ENCODE measurements at places on chromosomes 11 and 22.

- no peak for DNase-seq
Measured at GRCh38 chr11:23590596-23591308, 730.5 kb upstream of the CCDC179 start.

GRCh38 chr11:66713746-66714480 lies 15.1 kb downstream of the SPTBN2 start:
- DNase-seq: no peak

DNA sequence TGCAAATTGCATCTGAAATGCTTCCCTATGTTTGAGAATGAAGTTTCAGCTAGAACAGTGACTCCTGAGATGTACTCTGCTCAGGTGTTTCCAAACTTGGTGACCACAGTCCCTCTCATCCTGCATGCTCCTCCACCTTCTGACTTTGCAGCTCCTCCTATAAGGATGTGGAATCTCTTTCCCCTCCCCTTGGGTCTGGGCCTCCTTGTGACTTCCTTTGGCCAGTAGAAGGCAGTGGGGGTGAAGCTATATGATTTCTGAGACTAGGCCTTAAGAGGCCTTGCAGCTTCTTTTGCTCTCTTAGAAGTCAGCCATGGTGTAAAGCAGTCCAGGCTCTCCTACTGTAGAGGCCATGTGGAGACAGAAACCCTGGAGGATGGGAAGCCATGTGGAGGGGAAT lies 50.7 kb downstream of the CSF2RB start:
- no peak for DNase-seq

DNA sequence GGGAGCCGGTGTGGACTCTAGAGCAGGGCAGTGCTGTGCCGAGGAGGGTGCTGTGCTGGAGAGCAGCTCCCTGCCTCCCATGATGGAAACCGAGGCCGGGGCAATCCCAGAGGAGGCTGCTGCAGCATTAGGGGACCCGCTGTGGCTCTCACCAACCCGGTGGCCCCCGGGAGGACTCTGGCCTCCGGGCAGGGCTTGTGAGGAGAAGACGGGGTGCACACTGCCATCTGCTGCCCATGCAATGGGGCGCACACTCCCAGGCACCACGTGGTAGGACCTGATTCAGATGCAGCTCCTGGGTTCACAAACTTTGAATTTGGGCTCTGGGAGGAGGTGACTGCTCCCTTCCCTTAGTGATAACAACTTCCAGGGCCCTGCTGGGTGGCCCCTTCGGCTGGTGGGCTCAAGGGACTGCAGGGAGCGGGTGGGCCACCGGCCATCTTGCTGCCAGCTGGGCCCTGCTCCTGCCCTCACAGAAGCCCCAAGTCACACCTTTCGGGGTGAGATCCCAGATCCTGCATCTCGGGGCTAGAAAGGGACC lies 93.8 kb upstream of the FGF3 start:
- no peak for DNase-seq

- no peak for DNase-seq
Measured at GRCh38 chr11:33696411-33696810, 4.2 kb downstream of the C11orf91 start.

- DNase-seq: peak; percentile 16
Measured at GRCh38 chr11:104163100-104164027, 583 bp downstream of the PDGFD start.

- no peak for DNase-seq
Measured at GRCh38 chr22:26286091-26286820, 117.0 kb downstream of the SEZ6L start.

DNA sequence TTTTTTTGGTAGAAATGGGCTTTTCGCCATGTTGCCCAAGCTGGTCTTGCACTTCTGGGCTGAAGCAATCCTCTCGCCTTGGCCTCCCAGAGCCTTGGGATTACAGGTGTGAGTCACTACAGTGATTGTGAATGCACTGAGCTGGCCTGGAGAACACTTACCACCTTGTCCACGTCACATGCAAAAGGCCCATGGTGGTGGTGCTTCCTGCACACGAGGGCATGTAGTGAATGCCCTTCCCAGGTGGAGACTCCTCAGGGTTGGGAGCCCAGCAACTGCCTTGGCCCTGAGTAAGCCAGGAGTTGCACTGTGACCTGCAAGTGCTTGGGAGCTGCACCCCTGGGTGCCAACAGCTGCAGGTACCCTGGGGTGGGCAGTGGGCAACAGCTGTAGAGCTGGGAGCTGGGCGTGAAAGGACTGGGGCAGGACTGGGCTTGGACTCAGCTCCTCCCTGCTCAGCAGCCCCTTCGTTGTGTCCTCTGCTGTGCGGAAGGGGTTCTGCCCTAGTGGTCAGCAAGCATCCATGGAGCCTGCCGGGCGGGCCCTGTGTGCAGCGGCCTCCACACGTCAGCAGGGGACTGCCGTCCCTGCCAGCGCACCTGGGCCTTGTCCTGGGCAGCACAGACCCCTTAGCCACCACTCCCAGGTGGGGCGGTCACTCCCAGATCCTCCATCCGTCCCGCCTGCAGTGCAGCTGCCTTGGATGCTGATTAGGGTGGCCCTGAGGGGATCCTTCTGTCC lies 9.3 kb upstream of the ADORA2A start:
- DNase-seq: no peak

- DNase-seq: peak; percentile 4
Measured at GRCh38 chr11:2655834-2656622, 43.8 kb downstream of the KCNQ1OT1 start.

- no peak for DNase-seq
Measured at GRCh38 chr11:123797114-123797513, 9.0 kb downstream of the OR6M1 start.

- DNase-seq: peak; percentile 35
Measured at GRCh38 chr22:39144101-39144767, 8.2 kb downstream of the CBX7 start.

DNA sequence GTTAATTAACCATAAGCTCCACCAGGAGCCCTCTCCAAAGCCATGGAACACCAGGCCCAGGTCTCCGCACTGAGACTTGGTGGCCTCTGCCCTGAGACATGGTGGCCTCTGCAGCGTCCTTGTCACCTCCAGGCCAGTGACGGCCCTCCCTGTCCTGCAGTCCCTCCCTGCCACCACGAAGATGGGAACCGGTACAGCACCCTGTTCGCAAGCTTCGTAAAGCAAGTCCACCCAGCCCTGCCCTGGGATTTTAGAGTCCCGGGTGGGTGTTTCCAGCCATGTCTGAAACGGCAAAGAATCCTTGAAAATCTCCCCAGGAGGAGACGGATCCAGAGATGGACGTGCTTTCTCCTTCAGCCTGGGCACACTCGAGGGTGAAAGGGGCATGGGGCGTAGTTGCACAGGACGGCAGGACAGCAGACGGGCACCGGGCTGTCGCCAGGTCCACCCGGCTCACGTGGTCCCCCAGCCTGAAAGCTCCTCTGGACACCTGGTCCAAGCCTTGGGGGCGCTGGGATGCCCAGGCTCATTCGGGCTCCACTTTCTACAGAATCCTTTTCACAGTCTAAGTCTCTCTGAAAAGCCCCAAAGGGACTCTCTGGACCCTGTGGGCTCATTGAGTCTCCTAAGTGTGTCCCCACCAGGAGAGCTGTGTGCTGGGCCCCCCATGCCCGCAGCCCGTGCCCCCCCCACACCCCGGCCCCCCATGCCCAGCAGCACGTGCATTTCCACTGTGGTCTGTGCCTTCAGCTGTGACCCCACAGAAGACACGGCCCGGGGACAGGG lies 456.2 kb downstream of the BRD1 start:
- no peak for DNase-seq

- no peak for DNase-seq
Measured at GRCh38 chr11:67197606-67198005, 68.7 kb upstream of the GRK2 start.

DNA sequence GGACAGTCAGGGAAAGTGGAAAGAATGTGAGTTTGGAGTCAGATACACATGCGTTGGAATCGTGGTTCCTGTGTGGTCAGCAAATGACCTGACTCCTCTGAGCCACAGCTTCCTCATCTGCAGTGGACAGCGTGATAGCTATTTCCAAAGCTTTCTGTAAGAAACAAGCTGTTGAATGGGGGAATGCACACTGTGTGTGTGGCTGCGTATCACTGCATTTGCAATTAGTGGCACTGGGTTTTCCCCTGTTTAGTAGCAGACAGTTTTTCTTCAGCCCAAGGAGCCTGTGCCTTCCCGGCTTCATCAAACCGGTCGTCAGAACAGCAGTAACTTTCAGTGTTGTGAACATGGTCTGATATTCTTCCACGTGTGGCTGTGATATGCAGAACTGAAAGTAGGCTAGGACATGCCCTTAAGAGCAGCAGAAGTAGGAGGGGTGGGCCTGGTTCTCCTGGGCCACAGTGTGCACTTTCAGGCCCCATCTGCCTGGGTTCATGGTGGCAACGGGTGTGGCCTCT lies 121.5 kb downstream of the RRAS2 start:
- DNase-seq: no peak

DNA sequence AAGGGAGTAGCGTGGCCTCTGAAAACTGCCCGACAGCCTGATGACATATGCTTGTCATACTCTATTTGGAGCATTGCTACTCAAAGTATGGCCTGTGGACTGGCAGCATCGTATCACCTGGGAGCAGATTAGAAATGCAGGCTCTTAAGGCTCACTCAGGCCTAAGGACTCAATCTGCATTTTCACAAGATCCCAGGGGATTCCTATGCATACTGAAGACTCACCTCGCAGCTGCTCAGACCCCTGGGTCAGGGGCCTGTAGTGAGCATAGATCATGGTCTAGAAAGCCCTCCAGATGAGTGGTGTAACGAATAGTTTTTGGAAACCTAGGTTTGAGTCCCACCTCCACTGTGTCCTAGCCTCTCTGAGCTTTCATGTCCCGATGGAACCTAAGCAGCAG lies 126.3 kb downstream of the FEZ1 start:
- DNase-seq: no peak

- DNase-seq: no peak
Measured at GRCh38 chr22:22785316-22786065, 102.1 kb upstream of the IGLL5 start.

- DNase-seq: peak; percentile 39
Measured at GRCh38 chr22:39252461-39253434, 8.0 kb upstream of the PDGFB start.

GRCh38 chr22:36083056-36083455 lies 54.4 kb upstream of the RBFOX2 start:
- no peak for DNase-seq

DNA sequence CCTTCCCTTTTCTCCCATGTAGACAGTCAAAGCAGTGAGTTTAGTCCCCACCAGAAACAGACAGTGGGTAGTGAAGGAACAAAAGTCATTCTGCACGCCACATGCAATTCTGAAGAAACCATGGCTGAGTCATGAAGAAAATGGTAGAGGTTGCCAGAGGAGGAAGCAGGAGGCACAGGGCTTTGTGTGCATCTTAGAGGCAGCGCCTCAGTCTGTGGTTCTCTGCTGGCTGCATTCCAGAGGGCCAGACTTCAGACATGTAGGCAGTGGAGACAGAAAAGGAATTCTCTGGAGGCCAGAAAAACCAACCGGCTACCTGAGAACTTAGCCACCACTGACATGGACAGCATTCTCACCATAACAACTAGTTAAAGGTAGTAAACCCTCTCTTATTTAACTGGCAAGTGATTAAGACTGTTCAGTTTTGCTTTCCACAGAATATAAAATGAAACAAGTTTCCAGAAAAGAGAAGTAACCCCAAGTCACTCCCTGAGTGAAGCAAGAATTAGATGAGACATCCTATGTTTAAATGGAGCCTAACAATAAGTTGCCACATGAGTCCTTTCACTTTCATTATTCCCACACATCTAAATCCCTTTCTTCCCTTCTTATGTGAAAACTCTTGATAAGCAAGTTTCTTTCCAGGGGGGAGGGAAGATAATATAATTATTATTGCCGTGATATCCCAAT lies 556.1 kb downstream of the SOX6 start:
- DNase-seq: no peak

GRCh38 chr11:29641201-29641600 lies 375.6 kb downstream of the KCNA4 start:
- no peak for DNase-seq

GRCh38 chr11:6201481-6201880 lies 2.5 kb downstream of the OR52W1 start:
- DNase-seq: no peak

DNA sequence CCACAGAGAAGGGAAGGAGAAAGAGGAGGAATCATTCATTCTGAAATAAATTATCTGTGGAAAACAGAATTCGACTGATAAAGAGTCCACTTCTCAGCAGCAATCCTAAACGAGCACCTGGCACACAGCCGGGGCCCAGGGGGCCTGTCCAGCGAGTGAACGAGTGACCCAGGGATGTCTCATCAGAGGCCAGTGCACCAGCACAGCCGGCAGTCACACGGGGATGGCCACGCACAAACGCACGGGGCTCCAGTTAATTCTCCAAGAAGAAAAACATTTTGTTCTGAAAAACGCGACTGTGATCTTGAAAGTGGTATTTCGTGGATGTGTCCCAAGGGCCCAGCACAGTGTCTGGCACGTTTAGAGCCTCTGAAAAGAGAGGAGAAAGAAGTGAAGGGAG lies 154.6 kb downstream of the BRD1 start:
- no peak for DNase-seq

DNA sequence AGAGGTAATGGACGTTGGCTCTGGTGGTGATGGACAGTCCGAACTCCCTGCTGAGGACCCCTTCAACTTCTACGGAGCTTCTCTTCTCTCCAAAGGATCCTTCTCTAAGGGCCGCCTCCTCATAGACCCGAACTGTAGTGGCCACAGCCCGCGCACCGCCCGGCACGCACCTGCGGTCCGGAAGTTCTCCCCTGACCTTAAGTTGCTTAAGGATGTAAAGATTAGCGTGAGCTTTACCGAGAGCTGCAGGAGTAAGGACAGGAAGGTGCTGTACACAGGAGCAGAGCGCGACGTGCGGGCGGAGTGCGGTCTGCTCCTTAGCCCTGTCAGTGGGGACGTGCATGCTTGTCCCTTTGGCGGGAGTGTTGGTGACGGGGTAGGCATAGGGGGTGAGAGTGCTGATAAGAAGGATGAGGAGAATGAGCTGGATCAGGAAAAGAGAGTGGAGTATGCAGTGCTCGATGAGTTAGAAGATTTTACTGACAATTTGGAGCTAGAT lies 6.1 kb downstream of the DGCR8 start:
- no peak for DNase-seq

DNA sequence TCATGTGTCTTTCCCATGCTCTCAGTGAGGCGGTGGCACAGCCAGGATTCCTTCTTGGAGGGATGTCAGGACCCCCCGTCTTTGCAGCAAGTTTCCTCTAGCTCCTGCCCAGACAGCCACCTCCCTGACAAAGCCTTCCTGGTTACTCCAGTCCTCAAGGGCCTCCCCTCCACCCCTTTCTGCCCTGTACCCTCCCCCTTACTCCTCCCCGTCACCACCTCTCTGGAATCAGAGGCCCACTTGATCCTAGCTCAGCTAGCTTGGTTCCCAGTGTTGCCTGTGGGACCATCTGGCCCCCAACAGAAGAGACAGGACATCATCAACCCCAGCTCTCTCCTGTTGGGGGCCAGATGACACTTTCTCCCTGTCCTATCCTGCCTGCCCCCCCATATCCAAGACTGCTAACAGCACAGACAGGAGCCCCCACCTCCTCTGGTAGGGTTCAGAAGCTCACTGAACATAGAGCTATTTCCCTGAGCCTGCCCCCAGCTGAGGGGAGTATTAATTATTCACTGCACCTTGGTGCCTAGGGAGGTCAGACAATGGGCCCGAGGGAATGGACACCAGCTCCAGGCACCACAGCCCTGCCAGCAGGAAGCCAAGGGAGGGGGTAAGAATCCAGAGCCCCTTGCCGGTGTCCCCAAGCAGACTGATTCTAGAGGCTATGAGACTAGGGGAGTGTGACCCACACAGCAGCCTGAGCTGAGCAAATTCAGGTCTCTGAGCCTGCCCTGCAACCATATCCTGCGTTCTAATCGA lies 3.3 kb downstream of the GDPD5 start:
- DNase-seq: no peak
